ENCODE measurements at places on chromosomes 5 and 9. TPM values are rescaled to one million over a fixed set of nuclear protein-coding genes. Genes with fewer than 3 reads are reported as not detected.

The AGXT2 gene
- not detected for total RNA-seq

The KIF24 gene
- 11.5 TPM for total RNA-seq

The TAF1L gene
- 0.02 TPM for total RNA-seq

The CKMT2 gene
- 4.7 TPM for total RNA-seq

The SAPCD2 gene
- 76.4 TPM for total RNA-seq

The CAVIN4 gene
- total RNA-seq: 2.4 TPM

DNA sequence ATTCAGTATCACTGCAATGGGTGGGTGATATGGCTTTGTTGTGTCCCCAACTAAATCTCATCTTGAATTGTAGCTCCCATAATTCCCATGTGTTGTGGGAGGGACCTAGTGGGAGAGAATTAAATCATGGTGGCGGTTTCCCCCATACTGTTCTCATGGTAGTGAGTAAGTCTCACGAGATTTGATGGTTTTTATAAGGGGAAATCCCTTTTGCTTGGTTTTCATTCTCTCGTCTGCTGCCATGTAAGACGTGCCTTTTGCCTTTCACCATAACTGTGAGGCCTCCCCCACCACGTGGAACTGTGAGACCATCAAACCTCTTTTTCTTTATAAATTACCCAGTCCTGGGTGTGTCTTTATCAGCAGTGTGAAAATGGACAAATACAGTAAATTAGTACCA lies 9.5 kb upstream of the NANS start:
- no peak for DNase-seq

GRCh38 chr5:108753877-108754276 lies 6.2 kb downstream of the FER start:
- DNase-seq: peak; percentile 68

DNA sequence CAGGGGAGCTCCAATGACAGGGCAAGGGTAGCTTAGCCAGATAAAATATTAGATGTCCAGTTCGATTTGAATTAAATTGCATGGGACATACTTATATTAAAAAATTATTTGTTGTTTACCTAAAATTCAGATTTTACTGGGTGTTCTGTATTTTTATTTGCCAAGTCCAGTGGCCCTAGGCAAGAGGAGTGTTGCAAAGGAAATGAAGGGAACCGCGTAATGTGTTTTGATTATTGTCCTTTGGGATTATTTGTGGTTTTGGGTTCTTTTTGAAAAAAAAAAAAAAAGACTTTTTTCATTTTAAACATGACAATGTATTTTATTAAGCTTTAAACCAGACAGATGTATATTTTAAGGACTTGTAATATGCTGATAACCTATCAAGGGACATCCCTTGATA lies 179.3 kb downstream of the C9orf152 start:
- no peak for DNase-seq

GRCh38 chr9:122076117-122076516 lies 17.0 kb downstream of the TTLL11 start:
- no peak for DNase-seq

DNA sequence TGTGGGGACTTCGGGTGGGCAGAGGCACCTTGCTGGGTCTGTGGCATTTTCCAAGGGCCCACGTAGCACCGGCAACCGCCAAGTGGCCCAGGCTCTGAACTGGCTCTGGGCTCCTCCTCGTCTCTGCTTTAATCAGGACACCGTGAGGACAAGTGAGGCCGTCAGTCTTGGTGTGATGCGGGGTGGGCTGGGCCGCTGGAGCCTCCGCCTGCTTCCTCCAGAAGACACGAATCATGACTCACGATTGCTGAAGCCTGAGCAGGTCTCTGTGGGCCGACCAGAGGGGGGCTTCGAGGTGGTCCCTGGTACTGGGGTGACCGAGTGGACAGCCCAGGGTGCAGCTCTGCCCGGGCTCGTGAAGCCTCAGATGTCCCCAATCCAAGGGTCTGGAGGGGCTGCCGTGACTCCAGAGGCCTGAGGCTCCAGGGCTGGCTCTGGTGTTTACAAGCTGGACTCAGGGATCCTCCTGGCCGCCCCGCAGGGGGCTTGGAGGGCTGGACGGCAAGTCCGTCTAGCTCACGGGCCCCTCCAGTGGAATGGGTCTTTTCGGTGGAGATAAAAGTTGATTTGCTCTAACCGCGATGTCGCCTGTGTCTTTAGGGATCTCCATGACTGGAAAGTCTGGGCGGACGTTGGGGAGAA lies 5.8 kb downstream of the DPP7 start:
- DNase-seq: no peak

DNA sequence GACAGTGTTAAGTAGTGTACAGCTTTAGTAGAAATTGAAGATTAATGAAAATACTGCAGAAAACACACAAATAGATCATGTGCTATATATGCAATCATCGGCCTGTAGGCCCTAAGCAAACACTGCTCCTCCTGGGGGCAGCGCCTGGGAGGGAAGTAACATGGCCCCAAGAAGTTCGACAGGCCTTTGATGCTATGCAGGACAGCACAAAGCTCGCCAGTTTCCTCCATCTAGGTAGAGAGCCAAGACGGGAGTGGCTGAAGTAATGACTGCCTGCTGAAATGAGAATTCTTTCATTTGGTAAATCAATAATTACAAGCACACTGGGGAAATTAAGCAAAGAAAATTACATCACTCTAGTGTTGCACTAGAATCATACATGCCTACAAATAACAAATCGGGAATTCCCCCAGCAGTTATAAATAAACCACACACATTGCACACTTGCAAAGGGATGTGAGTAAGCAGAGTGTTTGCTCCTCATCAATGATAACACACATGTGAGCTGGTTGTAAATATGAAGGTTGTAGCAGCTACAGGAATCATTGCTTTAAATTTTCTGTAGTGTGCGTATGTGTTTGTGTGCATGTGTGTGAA lies 219.9 kb upstream of the NFIL3 start:
- DNase-seq: no peak

DNA sequence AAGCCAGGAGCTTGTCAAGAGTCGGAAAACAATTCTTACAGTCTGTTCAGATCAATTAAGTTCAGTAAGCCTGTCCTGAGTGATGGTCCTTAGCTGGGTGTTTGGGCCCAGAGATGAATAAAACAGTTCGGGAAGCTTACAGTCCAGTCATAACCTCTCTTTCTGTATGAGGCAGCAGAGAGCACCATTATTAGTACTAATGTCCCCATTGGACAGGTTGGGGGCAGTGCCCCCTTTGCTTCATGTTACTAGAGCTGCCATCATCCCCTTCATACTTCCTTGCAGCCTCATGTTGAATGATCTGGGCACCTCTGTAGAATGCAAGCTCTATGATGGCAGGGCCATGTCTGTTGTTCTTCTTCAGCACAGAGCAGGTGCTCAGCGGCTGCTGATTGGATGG lies 9.8 kb downstream of the DOCK2 start:
- no peak for DNase-seq

Measured in A172 (cell line).